ENCODE measurements at places on chromosomes 12 and 14.

DNA sequence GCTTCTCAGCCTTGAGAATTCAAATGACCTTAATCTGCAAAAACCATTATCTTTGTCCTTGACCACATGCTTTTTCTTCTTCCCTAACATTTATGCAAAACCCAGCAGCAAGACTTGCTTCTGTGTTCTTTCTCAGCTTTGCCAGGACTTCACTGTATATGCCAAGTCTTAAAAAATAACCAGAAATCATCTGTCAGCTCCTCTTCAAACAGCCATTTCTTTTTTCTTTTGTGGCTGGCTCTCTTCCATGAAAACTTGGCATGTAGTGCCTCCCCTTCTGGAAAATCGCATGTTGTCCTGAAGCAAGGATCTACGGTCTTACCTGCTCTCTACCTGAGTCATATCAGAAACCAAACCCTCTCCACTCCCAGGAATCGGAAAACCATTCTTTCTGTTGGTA, 364.9 kb downstream of the RPS29 start:
- DNase-seq, result no peak

DNA sequence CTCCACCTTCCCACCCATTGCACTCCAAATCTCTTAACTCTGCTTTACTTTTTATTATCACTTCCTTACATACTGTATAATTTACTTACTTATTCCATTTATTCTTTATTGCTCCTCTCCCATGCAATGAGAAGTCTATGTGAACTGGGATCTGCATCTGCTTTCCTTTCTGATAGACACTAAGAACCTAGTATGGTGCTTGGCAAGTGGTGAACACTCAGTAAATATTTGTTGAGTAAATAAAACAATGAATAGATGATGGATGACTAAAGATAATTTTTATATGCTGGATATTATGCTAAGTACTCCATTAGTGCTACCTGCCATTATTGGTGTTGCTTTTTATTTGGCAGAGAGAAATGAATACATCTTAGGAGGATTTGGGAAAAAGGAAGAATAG, 151.0 kb downstream of the TPH2 start:
- DNase-seq, result no peak

DNA sequence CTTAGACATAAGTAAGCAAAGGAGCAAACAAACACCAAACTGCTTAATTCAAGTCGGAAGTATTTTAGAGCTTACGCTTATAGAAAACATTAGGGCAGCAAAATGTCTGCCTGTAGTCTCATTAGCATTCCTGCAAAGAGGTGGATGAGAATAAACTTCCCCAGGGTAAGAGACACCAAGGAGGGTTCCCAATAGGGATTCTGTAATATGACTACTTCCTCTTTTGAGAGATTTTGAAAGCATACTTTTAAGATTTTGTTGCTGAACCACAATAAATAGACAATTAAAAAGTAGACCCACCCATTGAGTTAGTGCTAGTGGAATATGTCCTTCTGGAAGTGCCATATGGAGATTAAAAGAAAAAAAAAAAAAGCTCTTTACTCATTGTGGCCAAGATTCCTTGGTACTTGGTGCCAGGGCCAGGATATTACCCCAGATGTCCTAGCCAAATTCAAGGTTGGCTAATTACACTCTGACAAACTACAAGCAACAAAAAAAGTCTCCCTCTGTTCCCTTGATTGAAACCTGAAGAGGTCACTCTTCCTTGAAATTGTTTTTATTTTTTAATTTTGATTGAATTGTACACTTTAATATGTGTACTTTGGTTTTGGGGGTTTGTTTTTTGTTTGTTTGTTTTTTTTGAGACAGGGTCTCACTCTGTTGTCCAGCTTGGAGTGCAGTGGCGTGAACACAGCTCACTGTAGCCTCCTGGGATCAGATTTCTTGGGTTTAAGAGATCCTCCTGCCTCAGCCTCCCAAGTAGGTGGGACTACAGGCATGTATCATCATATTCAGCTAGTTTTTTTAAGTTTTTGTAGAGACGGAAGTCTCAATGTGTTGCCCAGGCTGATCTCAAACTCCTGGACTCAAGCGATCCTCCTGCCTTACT, 8.7 kb downstream of the CLIP1 start:
- no peak for DNase-seq

DNA sequence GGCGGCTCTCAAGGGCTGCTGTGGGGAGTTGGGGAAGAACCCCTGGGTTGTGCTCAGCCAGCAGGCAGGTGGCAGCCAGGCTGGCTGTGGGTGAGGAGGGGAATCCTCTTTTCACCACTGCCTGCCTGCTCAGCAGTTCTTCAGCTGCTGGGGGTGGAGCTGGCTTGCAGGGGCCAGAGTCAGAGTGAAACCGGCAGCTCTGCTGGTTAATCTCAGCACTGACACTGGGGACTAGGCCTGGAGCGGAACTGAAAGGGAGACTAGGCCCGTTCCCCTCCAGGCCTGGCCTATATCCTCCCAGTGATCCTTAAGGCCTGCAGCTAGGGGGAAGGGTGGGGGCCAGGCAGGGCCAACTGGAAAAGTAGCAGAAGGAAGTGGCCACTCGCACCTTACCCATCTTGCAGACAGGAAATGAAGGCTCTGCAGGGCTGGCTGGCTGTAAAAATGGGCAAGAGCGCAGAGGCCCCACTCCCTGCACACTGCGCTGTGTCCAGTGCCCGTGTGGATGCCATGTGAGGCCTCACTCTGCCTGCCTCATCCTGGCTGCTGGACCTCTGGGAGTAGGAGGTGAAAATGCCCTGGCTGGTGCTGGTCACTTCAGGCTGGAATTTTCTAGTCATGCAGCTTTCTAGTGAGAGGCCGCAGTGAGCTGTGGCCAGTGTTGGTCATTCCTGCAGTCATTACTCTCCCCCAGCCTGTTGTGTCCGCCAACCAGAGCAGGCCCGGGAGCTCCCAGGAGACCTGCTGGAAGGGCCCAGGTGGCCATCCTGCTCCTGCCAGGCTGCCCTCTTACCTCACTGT, 39.4 kb downstream of the SH2B3 start:
- peak; percentile 86 for DNase-seq

DNA sequence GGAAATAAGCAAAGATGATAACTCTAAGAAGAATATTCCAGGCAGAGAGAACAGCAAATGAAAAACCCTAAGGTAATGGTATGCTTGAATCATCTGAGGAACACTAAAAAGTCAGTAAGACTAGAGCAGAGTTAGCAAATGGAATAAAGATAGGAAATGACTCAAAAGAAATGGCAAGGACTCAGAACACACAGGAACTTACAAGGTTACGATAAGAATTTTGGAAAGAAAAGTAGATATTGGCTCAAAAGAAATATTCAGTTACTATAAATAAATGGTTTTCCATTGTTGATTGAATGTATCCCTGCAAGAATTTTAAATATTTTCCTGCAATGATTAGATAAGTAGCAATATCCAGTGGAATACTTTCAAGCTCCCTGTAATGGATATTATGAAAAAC, 705.8 kb downstream of the C12orf50 start:
- no peak for DNase-seq

- DNase-seq, result peak; percentile 67
These were observed 237.6 kb downstream of the SLC41A2 start for GRCh38 chr12:104720339-104721038.

- no peak for DNase-seq
These were observed 58.0 kb upstream of the LRFN5 start for GRCh38 chr14:41548666-41549065.

GRCh38 chr14:94474581-94475031, 1.4 kb downstream of the SERPINA9 start:
- no peak for DNase-seq

GRCh38 chr12:55930771-55931316, at the start of gene DGKA:
Gene DGKA (plus strand): TSS chr12:55931162. CDS start chr12:55936504, 5,342 bp downstream.
- peak; percentile 71 for DNase-seq

DNA sequence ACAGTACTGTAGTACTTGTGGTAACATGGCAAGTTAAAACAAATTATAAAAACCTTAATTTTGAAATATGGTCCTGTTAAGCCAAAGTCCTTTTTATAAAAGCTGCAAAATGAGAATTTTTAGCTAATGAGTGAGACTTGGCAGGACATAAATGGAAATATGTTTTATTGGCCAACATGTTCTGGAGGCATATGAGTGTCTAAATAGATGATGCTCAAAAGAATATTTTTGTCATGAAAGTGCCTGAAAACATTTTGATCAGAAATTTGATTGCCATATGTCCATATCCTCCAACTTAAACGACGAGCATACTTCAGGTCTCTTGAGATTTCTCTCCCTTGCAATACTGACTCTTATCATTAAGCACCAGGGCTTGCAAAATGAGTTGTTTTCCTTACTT, 972.6 kb downstream of the TMTC2 start:
- no peak for DNase-seq

GRCh38 chr12:10363658-10363913, 26.3 kb downstream of the KLRK1 start:
- no peak for DNase-seq

DNA sequence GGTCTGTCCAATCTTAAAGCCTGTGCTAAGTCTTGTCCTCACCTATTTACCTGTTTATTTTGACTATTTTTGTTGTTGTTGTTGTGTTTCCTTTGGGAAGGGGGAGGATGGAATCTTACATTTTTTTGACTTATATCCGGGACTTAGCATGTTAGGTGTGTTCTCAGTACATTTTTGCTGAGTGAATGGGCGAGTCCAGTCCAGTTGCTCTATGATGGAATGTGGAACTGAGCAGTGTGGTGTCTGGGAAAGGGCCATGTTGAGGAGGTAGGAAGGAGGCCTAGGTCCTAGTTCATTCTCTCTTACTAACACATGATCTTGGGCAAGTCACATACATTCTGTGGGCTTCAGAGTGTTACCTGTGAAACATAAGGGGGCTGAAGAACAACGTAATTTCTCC, 80.9 kb upstream of the SLC38A2 start:
- no peak for DNase-seq

DNA sequence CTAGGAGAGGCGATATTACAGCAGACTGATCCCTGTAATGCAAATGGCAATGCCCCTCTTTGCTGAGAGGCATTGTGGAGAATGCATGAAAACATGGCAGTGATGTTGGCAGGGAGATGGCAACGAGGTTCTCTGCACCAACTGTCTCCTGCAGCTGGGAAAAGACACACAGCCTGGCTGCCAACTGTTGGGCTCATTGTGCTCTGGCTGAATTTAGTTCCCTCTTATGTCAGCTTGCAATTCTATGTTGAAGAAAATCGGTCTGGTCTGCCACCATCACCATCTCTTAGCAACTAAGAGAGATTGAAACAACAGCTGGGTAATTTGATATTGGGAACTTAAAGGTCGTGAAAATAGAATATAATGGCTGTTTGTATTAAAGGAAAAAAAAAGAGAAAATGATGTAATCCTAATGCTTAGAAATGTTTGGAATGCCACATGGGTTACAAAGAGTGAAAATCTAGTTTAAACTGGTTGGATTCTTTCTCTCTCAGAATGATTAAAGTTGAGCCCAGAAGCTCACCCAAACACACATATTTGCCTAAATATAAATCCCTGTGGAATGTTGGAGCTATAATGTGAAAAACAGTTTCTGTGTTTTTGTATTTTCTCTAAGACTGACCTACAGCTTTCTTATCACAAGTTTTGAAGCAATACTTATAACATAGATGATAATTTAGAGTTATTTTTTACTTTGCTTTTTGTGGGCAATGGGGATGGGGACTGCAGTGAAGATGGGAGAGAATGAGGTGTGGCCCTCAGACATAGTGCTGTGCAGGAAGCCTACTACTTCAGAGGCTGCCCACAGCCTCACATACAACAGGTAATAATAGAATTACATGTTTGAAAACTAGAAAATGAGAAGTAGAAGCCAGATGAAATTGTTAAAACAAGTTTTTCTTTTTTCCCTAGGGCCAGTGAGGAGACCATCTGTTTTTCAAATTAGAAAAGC, 143.7 kb downstream of the AKAP6 start:
- no peak for DNase-seq
